Stimulated activated CD4-positive, alpha-beta T cell treated with anti-CD3 and anti-CD28 coated beads, Interleukin-2, amount 100 ng/mL, for 4 hours (primary cell): ENCODE measurements at places on chromosomes 7 and 10.
A peak's percentile ranks its signal among the peaks of the same experiment; 100 is the strongest.

DNA sequence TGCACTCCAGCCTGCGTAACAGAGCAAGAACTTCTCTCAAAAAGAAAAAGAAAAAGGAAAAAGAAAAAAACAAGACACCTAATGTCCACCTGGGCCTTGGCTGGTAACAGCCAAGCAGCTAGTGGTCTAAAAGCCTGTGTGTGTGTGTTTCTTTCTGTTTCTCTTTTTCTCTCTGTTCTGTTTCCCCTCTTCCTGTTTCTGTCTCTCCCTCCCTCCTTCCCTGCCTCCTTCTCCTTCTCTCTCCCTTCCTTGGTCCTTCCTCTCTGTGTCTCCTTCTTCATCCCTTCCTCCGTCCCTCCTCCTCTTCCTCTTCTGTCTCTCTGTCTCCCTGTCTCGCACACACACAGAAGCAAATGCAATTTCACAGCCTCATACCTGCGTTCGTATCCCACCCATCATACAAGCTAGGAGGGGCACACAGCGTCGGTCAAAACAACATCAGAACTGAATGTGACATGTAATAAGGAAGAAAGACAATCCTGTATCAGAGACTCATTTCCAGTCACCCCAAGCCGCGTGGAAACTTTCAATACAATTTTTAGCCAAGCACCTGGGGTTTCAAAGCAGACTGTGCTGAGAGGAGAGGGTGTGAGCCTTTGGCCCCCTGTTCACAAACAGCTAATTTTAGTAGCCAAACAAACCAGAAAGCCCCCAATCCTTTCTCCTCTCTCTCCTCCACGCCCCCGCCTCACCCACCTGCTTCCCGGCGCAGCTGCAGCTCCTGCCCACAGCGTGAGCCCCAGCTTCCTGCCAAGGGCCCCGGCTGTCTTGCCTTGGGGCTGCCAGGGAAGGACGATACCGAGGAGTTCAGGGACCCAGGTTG, 50.2 kb upstream of the GNA12 start:
- DNase-seq: peak; percentile 38

GRCh38 chr7:134856091-134856490, 76.7 kb downstream of the CALD1 start:
- no peak for DNase-seq

DNA sequence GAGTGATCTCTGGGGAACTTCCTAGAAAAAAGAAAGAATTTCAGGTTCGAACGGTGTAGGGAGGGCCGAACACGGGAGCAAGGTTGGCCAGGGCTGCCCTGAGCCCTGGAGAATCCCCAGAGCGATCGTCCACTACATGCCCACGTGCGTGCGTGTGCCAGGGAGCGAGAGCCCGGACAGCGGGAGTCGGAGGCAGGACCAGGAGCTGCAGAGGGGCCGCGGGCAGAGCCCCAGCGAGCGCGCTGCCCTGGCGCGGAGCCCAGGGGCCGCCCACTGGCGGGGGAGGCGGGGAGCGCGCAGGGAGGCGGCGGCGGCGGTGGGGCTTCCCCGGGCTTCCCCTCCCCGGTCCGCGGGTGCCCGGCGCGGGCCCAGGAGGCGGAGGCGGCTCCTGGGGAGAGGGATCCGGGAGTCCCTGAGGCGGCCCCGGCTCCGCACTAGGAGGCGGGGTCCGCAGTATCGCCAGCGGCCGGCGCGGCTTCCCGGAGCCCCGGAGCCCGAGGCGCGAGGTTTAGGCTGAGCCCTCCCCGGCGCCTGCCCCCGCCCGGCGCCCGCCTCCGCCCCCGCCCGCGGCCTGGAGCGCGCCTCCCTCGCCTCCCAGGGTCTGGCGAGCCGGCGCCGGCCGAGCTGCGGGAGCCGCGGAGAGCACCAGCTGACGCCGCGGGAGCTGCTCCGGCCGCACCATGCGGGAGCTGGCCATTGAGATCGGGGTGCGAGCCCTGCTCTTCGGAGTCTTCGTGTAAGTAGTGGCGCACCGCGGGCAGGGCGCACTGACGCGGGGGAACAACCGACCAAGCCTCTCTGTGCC, at the start of gene PLPP4:
Gene PLPP4 (plus strand): TSS at position 602 of the 805 bp plus-strand sequence. CDS start 79 bp downstream, at position 681.
- no peak for DNase-seq

GRCh38 chr7:113004726-113005454, 81.7 kb downstream of the GPR85 start:
- no peak for DNase-seq
